Inflammatory macrophage treated with lipopolysaccharide for 4 hours (primary cell): ENCODE measurements at places on chromosomes 2 and 18.
A peak's percentile ranks its signal among the peaks of the same experiment; 100 is the strongest.

DNA sequence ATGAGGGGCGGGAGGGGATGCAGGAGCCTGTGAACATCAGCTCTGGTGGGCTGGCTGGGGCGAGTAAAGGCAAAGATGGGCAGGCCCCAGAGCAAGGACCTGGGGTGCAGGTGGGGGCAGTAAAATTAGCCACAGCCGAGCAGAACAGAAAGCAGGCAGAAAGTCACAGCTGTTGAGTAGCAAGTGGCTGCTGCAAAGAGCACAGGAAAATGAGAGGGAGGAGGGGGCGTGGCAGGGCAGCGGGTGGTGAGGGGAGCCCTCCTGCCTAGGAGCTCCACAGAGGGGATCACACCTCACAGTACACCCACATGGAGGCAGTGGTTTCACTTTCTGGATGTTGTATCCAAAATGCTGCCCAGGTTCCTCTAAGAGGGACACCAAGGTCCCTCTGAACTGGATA is 79.6 kb downstream of the LBH start:
- DNase-seq, result no peak

DNA sequence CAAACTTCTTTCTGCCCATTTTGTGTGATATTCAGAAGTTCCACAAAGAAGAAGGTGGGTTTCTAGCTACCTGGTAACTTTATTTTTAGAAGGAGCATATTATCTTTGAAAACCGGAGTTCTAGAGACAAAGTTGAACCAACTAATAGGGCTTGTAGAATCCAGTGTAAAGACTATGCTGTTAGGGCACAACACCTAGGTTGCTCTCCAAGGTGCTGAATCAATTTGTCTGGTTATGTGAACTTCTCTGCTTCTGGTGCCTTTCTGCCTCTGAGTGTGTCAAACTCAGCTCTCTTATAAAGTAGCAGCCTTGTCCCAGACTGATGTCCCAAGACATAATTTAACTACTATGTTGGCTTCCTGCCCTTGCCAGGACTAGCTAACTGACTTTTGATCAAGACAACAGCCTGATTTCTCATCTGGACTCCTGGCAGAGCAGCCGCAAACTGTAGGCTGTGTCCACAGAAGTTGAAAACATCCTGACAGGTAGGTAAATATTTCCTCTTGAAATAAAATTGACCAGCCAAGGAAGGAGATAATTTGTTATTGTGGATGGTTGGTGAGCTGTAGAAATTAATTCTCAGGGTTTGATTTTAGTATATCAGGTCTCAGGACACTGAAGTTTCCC is 119.4 kb downstream of the CYRIA start:
- DNase-seq, result no peak

DNA sequence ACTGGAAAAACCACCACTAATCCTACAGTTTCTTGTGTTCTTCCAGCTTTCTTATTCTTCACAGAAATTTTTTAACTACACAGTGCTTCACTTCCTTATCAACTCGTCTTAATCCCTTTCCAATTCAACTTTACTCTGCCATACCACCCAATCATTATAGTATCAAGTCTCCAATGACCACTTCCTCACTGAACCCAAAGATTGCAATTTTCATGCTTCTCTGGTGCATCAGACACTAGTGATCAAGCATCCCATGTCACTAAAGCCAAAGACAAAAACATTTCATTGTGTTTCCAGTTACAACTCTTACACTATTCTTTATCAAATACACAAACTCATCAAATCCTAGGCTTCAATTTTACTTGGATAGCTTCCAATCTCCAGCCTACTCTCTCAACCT is 9.5 kb downstream of the CHAC2 start:
- DNase-seq, result peak; percentile 33

DNA sequence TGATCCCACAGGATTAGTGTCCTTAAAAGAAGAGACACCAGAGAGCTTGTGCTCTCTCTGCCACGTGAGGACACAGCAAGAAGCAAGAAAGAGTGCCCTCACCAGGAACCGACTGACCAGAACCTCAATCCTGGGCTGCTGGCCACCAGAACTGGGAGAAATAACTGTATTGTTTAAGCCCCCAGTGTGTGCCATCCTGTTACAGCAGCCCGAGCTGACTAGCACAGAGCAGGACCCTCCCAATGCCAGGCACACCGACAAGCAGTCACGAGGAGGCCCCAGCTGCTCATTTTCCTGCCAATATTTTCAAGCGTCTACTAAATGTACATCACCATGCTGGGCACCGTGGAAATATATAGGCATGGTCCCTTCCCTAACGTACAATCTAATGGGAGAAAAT is 17.1 kb downstream of the FAM178B start:
- no peak for DNase-seq

DNA sequence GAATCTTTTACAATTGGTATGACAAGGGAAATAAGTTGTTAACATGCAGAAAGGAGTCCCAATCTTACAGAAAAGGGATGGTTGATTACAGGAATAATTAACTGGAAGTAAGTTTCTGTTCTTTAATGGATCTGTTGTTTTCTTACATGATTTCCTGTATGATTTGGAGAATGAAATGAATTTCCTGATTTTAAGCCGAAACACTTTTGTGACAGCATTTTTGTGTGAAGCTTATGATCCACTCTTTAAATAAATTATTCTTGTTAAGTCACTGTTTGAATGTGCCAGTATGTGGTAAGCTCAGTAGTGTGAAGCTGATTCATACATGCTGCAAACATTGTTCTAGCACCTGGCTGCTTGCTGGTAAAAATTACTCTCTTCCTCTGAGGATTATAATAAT is 516.2 kb downstream of the DCDC2C start:
- no peak for DNase-seq

- DNase-seq, result no peak
Observed at GRCh38 chr18:76252880-76253279, 242.2 kb downstream of the ZNF516 start.

GRCh38 chr2:223093436-223094241 is 41.6 kb downstream of the KCNE4 start:
- no peak for DNase-seq

DNA sequence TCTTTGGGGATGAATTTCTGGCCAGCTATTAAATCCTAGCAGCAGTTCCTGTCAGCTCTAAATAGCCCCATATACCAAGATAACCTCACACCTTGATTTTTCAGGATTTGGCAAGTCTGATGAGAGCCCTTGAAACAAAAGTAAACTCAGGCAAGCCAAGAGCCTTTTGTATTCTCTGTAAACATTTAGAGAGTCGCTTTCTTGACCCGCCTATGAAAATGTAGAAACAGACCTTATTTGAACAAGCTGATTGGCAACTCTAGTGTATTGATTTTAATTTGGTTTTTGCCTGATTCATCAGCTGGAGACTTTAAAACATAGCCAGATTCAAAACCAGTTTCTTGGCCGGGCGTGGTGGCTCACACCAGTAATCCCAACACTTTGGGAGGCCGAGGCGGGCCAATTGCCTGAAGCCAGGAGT is 43.4 kb downstream of the CABLES1 start:
- no peak for DNase-seq

DNA sequence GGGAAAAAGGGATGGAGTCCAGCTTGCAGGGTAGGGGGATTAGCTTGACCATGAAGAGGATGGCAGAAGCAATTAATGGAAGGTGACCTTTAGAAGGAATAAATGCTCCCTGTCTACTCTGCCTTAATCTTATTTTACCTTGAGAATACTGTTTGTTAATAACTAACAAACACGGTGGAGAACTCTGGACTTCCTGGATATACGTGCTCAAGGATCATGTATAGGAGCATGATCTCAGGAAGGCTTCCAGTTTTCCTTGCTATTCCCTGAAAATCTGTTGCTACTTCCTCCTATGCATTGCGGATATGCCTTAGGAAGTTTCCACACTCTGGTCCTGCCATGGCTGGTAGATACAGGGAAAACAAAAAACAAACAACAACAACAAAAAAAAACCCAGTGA is 44.8 kb upstream of the BCL11A start:
- no peak for DNase-seq

- no peak for DNase-seq
Observed at GRCh38 chr2:239772721-239773120, 252.4 kb downstream of the NDUFA10 start.

- no peak for DNase-seq
Observed at GRCh38 chr2:158094487-158095092, 7.1 kb upstream of the UPP2 start.

DNA sequence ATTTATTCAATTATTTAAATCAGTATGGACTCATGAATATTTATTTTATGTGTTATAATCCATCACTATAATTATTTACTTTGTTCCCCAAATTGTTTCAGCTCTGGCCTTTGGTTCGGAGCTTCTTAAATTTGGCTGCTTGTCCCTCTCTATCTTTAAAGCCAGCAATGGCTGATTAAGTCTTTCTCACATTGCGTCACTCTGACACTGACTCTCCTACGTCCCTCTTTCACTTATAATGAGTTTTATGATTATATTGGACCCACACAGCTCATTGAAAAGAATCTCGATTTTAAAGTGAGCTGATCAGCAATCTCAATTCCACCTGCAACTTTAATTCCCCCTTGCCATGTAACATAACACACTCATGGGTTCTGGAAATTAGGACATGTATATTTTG is 185.2 kb upstream of the SLC39A10 start:
- no peak for DNase-seq

GRCh38 chr2:176876493-176877103 is 336.0 kb upstream of the HNRNPA3 start:
- DNase-seq, result no peak

- no peak for DNase-seq
Observed at GRCh38 chr2:241211276-241211675, 22.8 kb downstream of the ANO7 start.

GRCh38 chr18:35786365-35787042 is 186.0 kb upstream of the RMP24 start:
- DNase-seq, result no peak

GRCh38 chr2:147456779-147457178 is 388.1 kb upstream of the ACVR2A start:
- no peak for DNase-seq

GRCh38 chr2:182894174-182894573 is 27.7 kb upstream of the FRZB start:
- DNase-seq, result no peak

DNA sequence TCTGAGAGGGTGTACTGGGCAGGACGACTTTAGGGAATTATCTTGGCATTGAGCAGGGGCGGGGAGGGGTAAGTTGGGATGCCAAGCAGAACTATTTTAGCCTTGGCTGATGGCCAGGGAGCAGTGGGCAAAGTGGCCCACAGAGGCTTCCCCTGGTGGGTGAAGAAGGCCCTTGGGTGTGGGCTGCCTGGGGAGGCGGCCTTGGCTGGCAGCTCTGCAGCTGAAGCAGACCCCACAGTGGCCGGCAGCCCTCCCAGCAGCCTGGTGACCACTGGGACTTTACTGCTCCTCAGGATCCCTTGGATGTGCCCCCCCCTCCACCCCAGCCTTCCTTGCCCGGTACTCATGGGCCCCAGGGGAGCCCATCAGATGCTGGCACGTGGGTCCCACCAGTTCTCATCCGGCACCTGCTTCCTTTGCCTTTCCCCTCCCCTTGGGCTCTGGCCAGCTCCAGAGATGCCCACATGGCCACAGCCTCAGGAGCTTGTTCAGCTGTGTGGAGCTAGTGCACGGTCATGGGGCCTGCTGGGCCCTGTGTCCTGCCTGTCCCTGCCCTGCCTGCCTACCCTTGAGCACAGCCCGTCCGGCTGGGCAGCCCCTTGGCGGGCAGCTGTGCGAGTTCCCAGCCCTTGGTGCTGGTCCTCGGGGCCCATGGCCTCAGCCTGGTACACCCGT is 122.1 kb upstream of the HS6ST1 start:
- DNase-seq, result no peak
